ENCODE measurements at places on chromosomes 2 and 18.

- DNase-seq: no peak
Observed at GRCh38 chr2:25566694-25567093, 106.7 kb downstream of the DTNB start.

GRCh38 chr2:127051116-127052056 is 55.6 kb downstream of the BIN1 start:
- no peak for DNase-seq

- peak; percentile 57 for DNase-seq
Observed at GRCh38 chr18:62637807-62638687, 77.3 kb upstream of the PHLPP1 start.

GRCh38 chr18:58396144-58396543 is 232.7 kb downstream of the ALPK2 start:
- DNase-seq: no peak

DNA sequence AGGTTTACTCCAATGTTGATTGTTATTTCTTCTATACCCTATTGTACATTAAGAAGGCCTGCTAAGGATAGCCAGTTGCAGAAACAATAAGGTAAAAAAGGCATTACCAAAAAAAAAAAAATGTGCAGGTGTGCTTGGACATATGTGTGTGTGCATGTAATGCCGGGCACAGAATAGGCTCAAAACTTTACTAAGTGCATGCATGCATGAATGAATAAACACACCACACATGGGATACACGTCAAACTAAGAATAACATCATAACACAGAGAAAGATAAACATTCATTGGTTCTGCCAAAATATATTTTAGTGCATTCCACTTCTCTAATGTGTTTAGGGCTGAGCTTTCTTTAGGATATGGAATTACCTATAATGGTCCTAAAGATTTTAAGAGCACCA is 298.2 kb downstream of the TCF4 start:
- no peak for DNase-seq

GRCh38 chr2:46462936-46463335 is 16.4 kb upstream of the TMEM247 start:
- DNase-seq: no peak

DNA sequence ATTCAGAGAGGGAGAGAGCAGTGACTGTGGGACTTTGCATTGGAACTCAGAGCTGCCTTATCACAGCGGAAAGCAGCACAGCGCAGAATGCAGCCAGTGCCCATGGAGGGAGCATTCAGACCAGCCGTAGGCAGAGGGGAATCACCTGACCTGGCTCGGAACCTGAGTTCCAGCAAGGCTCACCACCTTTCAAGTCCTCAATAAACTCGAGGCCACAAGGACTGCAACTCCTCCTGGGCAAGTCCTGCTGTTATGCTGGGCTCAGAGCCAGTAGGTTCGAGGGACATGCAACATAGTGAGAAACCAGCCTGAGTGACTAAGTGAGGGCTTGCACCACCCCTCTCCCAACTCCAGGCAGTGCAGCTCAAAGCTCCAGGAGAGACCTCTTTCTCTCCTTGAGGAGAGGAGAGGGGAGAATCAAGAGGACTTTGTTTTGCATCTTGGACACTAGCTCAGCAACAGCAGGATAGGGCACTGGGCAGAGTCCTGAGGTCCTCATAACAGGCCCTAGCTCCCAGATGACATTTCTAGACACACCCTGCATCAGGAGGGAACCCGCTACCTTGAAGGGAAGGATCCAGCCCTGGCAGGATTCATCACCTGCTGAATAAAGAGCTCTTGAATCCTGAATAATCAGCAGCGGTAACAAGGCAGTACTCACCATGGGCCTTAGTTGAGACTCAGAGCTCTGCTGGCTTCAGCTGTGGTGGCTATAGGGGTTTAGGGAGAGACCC is 136.8 kb upstream of the OTOS start:
- no peak for DNase-seq

- DNase-seq: no peak
Observed at GRCh38 chr2:6080932-6081753, 389.0 kb downstream of the SOX11 start.

DNA sequence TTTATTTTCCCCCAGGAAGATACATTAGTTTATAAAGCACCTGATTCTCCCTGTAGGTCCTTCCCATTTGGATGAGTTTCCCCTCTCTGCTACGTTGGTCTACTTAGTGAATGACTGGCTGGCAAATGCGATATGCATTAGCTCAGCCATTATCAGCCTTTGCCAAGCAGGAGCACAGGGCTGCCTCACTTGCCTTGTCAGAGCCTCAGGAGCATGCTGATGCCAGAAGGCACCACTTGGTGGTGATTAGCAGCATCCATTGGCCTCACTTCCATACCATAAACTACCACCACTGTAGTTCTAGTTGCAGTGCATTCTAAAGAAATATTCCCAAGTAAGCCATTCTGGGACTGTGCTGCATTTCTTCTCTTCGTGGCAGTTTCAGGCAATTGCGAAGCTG is 442.8 kb upstream of the CHST9 start:
- DNase-seq: no peak

- DNase-seq: no peak
Observed at GRCh38 chr2:127037476-127037875, 69.5 kb downstream of the BIN1 start.

- no peak for DNase-seq
Observed at GRCh38 chr2:12223732-12224131, 477.3 kb downstream of the LPIN1 start.

- no peak for DNase-seq
Observed at GRCh38 chr2:217195658-217196446, 336.0 kb upstream of the TNP1 start.

DNA sequence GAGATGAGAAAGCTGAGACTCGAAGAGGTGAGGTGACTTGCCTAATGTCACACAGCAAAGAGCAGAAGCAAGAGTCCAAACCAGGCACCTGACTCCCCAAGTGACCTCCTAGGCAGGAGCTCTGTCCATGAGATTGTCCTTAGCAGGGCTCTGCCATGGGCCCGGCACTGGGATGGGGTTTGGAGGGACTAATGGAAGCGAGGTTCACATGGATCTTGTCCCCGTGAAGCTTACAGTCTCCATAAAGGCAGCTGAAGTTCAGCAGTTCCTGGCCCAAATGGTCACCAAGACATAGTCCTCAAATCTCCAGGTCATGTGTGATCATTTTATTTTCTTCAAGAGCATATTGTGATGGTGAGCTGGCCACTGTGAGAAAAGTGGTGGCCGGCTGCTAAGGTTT is 57.0 kb upstream of the AFF3 start:
- no peak for DNase-seq

DNA sequence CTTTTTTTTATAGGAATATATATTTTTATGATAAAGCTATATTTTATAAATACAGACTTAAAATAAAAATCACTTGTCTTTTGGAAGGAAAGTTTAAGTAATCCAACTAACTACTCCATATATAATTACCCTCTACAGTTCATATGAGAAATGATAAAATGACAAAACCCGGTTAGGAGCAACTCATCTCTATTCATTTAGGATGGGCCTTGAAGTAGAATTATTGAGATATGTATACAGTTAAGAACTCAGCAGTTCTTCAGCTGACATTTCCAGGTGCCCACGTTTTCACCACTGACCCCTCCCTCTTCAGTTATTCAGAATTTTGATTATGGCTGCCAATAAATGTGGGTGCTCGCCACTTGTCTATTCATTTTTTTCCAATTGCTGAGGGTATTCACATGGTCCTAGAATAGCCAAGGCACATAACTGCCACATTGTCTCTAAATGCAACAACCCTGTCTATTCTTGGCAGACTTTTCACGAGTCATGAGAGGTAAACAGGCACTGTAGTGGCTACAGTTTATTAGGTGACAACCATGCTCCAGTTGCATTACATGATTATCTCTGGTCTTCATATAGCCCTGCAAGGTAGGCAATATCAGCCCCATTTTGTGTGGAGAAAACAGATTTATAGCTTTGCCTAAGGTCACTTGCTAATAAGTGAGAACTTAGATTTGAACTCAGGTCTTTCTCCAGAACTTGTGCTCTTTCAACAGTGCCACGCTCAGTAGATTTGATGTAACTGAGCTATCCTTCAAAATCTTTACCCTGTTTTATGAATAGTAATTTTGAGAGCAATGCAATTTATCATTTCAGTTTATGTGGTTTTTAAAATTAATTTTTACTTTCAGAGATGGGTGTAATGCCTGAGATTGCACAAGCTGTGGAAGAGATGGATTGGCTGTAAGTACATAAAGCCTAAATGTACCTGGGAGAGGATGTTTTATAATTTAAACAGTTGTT is 2.9 kb downstream of the DDX1 start:
- no peak for DNase-seq

GRCh38 chr2:14872779-14873325 is 240.3 kb downstream of the LRATD1 start:
- DNase-seq: no peak

DNA sequence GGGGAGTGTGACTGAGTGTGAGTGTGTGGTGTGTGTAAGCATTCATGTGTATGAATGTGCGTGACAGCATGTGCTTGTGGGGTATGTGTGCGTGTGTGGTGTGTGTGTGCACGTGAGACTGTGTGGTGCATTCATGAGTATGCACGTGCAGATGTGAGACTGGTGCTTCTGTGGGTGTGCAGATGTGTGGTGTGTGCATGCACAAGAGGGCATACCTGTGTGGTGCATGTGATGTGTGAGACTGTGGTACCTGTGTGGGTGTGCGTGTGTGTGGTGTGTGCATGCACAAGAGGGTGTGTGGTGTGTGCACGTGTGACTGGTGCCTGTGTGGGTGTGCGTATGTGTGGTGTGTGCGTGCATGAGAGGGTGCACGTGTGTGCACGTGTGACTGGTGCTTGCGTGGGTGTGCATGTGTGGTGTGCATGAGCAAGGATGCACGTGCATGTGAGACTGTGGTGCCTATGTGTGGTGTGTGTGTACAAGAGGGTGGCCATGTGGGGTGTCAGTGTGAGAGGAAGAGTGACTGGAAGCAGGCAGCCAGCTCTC is 213.3 kb downstream of the TWIST2 start:
- no peak for DNase-seq

DNA sequence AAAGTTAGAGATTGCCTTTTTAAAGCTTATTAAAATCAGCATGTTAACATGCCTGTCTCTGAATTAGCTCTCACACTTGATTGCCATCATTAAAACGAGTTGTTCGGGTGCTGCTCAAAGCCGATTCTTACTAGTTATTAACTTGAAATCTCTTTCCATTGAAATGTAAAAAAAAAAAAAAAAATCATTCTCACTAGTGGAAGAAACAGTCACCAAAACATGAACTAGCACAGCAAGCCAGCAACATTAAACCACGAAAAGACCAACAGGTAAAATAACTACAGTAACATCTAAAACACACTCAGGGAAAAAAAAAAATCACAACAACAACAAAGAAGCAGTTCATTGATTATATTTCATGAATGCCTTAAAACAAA is 264.5 kb downstream of the MEIS1 start:
- DNase-seq: no peak

DNA sequence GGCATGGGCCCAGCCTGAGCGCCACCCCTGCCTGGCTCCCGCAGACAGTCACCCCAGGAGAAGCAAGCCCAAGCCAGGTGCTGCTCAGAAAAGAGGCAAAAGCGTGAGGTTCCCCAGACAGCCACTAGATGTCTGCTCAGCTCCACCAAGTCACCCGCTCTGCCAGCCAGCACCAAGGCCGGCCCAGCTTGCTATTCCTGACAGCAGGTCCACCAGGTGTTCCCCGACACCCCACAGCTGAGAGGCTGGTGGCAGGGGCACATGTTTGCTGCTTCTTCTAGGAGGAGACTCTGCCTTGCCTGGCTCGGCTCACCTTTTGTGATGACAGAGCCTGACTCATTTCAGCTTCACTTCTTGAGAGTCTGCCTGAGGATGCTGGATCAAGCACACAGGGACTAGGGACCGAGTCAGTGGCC is 206.7 kb downstream of the MGAT5 start:
- peak; percentile 30 for DNase-seq

DNA sequence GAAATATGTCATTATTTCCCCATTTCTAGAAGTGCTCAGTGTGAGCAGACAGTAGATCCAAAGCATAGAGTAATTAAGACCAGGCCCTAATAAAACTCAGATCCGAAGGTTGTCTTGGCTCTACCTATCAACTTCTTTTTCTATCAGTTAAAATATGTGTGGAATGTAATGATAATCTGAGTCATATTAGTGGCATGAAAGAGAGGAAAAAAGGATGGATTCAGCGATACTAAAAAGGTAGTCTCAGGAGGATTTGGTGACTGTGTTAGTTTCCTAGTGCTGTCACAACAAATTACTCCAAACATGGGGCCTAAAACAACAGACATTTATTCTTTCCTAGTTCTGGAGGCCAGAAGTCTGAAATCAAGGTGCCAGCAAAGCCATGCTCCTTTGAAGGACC is 103.7 kb upstream of the NABP1 start:
- no peak for DNase-seq

DNA sequence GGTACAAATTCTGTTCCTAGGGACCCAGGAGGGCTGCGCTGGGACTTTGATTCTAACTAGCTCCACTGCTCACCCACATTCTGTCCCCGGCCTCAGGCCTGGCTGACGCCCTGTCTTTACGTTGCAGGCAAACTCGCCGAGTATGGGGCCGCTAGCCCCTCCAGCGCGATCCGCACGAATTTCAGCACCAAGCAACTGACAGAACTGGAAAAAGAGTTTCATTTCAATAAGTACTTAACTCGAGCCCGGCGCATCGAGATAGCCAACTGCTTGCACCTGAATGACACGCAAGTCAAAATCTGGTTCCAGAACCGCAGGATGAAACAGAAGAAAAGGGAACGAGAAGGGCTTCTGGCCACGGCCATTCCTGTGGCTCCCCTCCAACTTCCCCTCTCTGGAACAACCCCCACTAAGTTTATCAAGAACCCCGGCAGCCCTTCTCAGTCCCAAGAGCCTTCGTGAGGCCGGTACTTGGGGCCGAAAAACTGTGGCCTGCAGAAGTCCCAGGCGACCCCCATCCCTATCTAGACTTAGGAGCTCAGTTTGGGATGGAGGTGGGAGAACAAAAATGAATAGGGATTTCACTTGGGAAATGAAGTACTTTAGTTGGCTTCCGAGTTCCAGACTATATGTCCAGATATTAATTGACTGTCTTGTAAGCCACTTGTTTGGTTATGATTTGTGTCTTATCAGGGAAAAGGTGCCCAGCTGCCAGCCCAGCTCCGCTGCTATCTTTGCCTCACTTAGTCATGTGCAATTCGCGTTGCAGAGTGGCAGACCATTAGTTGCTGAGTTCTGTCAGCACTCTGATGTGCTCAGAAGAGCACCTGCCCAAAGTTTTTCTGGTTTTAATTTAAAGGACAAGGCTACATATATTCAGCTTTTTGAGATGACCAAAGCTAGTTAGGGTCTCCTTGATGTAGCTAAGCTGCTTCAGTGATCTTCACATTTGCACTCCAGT is 1.5 kb downstream of the HOXD1 start:
- no peak for DNase-seq

DNA sequence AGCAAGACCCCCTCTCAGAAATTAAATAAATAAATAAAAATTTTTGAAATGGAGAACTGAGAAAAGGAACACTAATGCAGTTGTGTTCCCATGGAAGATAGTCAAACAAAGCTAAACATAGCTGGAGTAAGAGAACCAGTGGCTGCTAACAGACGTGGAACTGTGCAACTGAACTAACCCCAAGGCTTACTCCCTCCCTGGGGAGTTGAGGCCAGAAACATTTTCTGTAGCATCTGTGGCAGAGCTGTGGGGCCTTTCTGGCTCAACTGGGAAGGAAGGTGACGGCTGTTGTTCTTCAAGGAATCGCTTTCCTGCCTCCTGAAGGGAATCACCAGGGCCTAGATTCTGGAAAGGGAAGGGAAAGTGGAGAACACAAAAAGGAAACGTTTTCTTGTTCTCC is 53.9 kb upstream of the B3GNT2 start:
- DNase-seq: no peak

GRCh38 chr2:238083919-238084318 is 16.2 kb upstream of the ESPNL start:
- DNase-seq: no peak

GRCh38 chr2:96145036-96145847 is at the start of gene DUSP2:
TSS of gene DUSP2 (minus strand) at chr2:96145440. CDS start at chr2:96145354, 86 bp downstream.
- peak; percentile 92 for DNase-seq

GRCh38 chr2:80252294-80252986 is 52.1 kb downstream of the LRRTM1 start:
- no peak for DNase-seq

All from CD8-positive, alpha-beta T cell (primary cell).